ENCODE measurements at places on chromosomes 11 and 22.

- no peak for DNase-seq
Observed at GRCh38 chr11:96168623-96169022, 174.4 kb downstream of the MAML2 start.

DNA sequence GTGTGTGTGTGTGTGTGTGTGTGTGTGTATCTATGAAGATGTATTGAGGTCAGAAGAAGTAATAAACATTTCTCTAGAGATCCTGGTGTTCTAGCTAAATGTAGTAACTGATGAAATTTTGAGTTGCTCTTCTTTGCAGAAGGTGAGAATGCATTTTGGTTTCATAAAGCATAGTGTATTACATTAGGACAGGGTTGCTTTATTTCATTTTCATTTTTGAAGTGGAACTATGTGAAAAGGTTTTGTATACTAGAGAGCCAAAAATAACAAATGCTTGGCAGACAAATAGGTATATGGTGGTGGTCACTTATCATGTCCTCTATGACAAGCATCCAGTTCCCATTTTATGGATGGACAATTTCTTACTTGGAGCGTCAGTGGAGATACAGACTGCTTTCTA, 99.0 kb downstream of the CASP12 start:
- DNase-seq: no peak

DNA sequence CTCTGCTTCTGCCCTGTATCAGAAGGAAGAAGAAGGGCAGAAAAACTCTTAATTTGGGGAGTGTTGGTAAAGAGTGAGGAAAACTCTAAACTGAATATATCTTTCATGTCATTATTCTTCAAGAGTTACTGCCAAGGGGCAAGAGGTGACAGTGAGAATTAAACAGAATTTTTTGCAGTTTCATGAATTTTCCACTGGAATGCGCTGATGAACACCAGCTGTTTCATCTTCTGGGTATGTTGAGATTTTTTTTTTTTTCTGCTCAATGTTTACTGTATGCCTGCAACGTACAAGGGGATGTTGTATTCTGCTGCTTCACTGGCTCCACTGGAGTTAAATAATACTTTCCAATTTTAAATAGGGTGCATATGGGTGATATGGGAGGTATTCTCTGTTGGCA, 117.8 kb downstream of the FAM76B start:
- DNase-seq: no peak

DNA sequence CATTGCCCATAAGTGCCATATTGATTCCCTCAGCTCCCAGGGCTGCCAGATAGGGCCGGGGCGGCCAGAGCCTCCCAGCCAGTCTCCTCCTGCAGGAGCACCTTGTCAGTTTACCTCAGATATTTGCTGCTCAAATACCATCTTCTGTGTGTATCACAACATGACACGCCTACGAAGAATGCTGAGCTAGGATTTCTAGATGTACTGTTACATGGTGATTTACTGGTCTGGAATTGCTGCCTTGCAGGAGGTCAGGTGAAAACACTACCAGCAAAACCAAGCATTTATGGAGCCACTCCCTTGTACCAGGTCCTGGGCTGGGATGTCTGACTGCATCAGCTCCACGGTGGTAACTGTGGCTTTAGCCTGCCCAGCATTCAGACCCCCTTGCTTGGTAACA, 11.8 kb downstream of the MICAL3 start:
- DNase-seq: no peak

DNA sequence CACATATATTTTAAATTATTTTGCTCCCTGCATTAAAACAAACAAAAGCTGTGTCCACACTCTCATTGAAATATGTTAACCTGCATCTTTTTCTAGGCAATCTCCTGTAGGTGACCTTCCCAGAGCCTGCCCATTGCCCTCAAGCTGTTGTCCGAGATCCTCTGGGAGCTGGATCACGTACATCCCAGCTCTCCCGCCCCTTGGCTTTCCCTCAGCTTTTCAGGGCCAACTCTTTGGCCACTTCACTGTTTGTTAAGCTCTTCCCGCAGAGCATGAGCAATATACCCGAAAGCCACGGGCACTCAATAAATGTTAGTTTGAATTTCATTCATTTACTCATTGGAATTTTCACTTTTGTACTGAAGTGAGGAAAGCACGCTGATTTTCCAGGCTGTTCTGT, 32.2 kb downstream of the ELMOD1 start:
- no peak for DNase-seq

DNA sequence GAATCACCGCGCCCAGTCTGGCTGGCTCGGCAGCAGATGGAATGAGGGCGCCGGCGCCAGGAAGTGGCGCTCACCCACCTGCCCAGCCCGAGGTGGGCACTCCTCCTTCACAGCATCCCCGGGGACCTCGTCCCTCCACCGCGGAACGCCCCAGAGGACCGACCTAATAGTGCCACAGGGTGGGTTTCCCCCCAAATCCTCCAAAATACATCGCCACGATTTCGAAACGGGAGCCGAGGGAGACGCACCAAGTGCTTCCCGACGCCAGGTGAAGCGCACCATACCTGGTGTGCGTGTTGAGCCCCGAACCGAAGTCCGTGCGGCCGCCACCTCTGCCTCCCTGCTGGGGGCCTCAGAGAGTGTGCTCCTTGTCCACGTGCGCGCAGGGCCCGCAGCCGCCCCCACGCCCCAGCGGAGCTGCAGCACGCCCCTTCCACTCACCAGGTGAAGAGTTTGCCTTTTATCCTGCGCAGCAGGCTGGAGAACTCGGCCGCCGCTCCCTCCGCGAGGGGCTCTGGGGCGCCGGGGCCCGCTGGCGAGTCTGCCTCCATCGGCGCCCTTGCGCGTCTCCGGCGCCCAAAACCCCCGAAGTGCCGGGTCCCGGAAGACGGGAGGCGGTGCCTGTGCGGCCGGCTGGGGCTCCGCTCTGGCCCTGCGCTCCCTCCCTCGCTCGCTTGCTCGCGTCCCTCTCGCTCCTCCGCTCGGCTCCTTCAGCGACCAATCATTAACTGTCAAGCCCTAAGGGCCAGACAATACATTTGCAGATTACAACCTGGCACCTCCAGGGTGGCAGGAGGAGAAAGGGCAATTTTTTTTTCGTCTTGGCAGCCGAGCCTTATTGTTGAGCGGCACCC, at the start of gene SLC35F2:
SLC35F2 (minus strand) TSS at position 571 of the 854 bp plus-strand sequence; CDS start at position 551, 20 bp downstream.
- peak; percentile 43 for DNase-seq

GRCh38 chr11:45113807-45114206, 32.6 kb upstream of the PRDM11 start:
- no peak for DNase-seq

- no peak for DNase-seq
Observed at GRCh38 chr22:49833340-49834007, 5.8 kb upstream of the BRD1 start.

DNA sequence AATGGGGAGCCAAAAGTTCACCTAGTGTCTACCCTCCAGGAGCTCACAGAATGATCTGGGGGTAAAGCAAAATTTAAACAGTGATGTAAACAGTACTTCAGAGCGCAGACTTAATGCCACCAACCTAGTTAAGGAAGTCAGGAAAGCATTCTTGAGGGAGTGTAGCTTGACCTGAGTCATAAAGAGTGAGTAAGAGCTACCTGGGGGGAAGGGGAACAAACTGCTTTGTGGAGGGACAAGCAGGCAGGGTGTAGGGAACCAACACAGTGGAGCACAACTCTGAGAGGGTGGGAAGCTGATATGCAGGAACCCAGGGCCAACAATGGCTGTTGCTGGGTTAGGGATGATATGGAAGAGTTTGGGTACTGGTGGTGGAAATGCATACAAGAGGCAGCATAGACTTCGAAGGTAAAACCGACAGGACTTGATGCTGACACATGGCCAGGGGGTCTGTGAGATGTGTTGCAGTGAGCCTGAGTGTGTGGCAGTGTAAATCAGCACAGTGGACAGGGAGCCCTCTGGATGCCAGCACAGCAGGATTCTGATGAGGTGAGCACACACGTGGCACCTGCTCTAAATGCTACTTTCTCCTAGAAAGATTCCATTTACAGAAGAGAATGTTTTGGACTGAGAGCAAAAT, 58.3 kb upstream of the CYP2D6 start:
- no peak for DNase-seq

DNA sequence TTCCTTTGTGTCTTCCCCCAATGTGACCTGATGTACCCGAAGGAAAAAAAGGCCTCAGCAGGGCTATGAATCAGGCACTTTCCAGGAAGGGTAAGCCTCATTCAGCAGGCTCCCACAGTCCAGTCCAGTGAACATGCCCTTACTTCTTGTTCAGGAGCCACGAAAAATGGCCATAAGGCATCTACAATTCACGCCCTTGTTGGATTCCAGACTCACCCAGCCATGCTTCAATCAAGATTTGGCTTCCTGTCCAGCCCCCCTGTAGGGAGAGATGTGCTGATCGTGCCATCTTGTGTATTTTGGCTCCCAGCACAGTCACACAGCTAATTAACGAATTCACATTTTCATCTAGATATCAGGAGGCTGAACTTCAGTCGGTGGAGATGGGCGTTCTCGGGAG, 9.9 kb upstream of the KCNJ5 start:
- no peak for DNase-seq

GRCh38 chr11:2653930-2654739, 45.7 kb downstream of the KCNQ1OT1 start:
- DNase-seq: no peak

GRCh38 chr11:76668362-76669155, 2.0 kb downstream of the LRRC32 start:
- DNase-seq: no peak

DNA sequence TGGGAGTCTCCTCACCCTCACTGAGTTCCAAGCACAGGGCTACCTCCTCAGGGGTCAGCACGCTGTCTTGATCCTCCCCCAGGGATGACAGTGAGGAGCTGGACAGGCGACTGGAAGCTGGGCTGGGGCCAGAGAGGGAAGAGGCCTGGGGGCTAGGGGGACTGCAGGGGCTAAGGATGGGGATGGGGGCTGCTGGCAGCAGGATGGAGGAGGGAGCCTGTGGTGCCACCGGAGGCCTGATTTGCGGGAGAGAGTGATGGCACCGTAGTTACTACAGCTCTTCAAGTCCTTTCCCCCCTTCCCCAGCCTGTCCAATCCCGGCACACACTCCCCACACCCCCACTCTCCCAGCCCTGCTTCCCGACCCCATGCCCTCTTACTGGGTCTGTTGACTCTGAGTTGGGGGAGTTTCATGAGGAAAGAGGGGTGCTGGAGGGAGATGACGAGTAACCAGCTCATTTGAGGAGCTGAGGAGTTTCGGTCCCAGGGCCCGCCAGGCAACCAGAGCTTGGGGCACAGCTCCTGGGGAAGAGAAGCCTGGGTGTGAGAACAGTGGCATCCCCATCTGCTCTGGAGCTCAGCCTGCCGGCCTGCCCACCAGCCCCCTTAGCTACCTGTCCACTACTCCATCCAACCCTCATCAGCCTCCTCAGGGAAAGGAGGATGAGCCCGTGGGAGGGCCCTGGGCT, 10.5 kb downstream of the ROBO4 start:
- DNase-seq: no peak

- no peak for DNase-seq
Observed at GRCh38 chr11:78465169-78465942, 47.7 kb upstream of the GAB2 start.

- DNase-seq: no peak
Observed at GRCh38 chr22:31275018-31275417, 17.3 kb downstream of the PIK3IP1 start.

Data from stimulated activated CD8-positive, alpha-beta memory T cell treated with anti-CD3 and anti-CD28 coated beads, Interleukin-2, amount 100 ng/mL, for 1 hour (primary cell).